Stimulated activated CD8-positive, alpha-beta memory T cell treated with anti-CD3 and anti-CD28 coated beads, Interleukin-2, amount 100 ng/mL, for 1 hour (primary cell): ENCODE measurements at places on chromosomes 5 and 9.

GRCh38 chr9:129176701-129177442, 1.2 kb downstream of the IER5L start:
- DNase-seq, result no peak

DNA sequence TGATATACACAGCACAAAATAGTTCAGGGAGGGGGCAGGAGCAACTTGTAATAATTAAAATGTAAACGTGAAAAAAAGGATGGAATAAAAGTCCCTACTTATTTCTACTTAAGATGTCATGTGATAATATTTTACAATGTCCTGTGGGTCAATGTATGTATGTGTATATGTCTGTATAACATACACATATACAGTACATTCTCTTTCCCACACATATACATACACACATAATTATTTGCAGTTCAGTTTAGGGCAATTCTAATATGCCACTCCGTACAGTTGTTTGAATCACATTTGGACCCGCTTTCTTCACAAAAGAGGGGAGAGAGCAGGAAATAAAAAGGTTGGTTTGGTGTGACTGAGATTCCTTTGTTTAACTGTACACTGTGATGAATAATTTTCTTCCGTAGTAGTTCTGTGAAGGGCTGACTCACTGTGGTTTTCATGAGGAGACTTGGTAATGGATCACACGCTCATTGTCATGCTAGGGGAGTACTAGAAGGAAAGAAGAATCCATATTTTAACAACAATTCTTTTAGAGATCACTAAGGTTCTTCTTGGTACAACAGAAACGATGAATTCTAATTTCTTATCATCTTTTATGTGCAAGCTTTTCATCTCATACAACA, 26.2 kb upstream of the ACOT12 start:
- no peak for DNase-seq

- no peak for DNase-seq
Observed at GRCh38 chr5:127028822-127029457, 1.4 kb downstream of the MARCHF3 start.

GRCh38 chr9:32533336-32533735, 7.3 kb upstream of the RIGI start:
- DNase-seq, result no peak

DNA sequence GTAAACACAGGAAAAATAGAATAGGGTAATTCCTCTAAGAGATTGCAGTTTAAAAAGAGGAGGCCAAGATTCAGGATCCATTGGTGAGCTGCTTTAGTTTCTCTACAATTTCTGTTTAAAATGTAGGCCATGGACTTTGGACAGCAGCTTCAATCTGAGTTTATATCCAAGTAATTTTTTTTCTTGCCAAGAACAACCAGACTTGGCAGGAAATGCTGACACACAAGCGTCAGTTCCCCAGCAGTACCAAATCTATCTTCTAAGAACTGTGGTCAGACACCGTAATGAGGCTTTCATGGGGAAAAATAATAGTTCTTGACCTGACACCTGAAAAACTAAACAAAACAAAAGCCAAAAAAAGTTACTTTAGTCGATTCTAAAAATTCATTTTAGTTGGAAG, 528.8 kb downstream of the CSNK1G3 start:
- no peak for DNase-seq

DNA sequence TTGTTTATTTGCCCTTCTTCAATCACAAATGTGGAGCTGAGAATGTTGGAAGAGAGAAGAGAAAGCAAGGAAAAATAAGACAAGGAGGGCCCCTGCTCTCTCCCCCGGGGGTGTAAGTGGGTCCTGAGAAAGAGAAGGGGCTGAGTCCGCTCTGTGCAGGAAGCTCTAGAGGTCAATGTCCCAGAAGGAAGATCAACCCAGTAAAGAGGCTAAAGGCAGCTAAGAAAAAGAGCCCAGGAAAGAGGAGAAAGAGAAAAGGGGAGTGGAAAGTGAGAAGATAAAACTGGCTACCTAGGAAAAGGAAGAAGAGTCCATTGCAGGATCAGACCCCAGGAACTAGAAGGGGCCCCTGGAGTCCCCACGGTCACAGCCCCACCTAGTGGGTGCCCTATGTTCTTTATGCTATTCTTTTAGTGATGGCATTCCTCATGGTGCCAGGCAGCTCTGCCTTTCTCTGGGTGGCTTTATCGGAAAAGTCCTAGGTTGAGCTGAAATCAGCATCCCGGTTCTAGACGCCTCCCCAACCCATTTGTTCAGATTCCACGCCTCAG, 583.4 kb downstream of the ACTL7B start:
- no peak for DNase-seq

- no peak for DNase-seq
Observed at GRCh38 chr5:2387634-2388325, 363.7 kb downstream of the IRX2 start.

GRCh38 chr5:112419986-112420864, 1.1 kb upstream of the EPB41L4A start:
- DNase-seq, result no peak

- DNase-seq, result peak; percentile 44
Observed at GRCh38 chr5:132386644-132387286, 17.3 kb downstream of the SLC22A5 start.

- DNase-seq, result no peak
Observed at GRCh38 chr9:35972093-35972492, 14.1 kb upstream of the OR2S2 start.

DNA sequence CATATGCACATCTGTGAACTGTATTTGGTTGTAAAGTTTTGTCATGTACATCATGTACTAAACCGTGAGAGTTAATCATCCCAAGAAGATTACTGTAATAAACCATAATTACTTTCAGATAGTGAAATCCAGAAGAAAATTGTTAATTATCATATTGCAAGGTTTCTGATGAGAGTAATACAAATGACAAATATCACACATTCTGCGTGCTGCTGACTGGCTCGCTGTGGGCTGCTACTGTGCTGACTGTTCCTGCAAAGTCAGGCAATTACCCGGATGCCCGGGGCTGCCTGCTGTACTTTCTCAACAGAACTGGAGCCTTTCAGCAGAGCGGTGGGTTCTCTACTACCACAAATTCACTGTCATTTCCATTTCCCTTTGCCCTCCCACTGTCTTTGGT, 68.3 kb downstream of the SMARCA2 start:
- no peak for DNase-seq

GRCh38 chr5:57538341-57538955, 55.8 kb upstream of the ACTBL2 start:
- no peak for DNase-seq

DNA sequence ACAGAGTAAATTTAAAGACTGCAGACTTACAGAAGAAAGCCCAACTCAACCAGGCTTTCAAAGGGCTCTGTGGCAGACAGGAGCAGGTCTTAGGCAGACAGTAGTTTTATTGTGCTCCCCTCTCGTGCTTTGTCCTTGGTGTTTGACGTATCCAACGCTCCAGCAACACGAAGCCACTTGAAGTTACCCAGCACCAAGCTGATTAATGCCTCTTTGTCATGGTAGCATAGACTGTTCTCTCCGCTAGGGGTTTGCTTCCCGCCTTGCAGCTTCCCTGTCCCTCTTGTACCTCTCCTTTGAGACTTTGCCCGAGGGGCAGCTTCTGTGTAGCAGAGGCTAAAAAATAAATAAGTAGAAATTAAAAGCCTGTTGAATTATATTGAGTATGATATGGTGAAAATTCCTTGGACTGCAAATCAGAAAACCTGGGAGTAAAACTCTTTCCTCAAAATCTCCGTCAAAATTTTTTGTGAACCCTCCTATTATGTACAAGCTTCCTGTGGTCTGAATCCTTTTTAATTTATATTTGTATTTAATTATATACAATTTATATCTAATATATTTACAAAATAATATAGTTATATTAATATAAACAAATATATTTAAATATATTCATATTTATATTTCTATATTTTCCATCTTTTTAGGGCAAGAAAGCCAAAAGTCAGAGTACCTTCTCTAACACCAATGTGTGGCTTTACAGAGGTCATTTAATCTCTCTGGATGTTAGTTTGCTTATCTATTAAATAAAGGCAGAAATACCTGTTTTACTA, 405.4 kb downstream of the DMAC1 start:
- DNase-seq, result no peak

GRCh38 chr9:101458963-101459631, 23.5 kb upstream of the ALDOB start:
- DNase-seq, result no peak

DNA sequence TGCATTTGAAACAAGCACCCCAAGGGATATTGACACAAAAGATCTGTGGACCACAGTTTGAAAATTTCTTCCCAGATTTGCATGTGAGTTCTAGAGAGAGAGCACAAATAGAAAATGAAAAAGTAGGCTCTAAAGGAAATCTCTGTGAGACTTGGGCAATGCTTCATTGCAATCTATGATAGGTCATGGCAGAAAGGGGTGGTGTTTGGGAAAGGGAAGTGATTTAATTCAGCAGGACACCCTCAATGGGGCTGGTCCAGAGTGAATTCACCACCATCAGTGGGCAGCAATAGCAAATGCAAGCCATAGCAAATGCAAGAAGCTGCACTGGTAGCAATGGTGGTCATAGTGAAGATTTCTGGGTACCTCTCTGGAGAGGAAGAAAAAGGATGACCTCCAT, 58.1 kb downstream of the ANKRD55 start:
- no peak for DNase-seq

GRCh38 chr5:160159991-160160792, 40.9 kb upstream of the PWWP2A start:
- DNase-seq, result no peak

DNA sequence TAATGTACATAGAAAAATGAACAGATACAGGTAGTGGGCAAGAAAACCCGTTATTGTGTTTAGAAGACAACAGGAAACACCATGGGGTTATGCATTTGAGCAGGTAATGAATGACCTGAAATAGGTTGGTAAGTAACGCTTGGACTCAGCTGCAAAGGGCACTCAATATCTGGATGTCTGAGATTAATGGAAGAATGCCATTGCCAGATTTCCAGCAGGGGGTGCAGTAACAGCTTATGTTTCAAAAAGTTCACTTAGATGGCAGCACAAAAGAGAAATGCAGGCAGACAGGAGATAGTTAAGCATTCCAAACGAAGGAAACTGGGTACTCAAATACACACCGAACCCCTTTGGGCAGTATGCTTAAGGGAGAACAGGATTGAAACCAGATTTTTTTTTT, 285.5 kb upstream of the VLDLR start:
- no peak for DNase-seq

- DNase-seq, result no peak
Observed at GRCh38 chr5:132281856-132282614, 12.2 kb upstream of the SLC22A4 start.

DNA sequence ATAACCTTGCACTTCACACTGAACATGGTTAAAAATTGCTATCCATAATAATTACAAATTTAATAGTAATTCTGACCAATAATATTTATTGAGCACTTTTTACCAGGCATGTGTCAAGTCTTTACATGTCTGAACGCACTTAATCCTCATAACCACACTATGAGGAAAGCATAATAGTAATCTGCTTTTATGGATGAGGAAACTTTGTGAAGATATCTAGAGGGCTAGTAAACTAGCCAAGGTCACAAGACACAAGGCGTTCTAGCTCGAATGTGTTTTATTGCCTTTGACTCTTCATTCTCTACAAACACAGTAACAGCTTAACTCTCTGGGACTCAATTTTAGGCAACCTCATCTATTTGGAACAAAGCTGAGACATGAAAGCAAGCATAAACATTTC, 205.1 kb downstream of the ARHGEF28 start:
- no peak for DNase-seq

DNA sequence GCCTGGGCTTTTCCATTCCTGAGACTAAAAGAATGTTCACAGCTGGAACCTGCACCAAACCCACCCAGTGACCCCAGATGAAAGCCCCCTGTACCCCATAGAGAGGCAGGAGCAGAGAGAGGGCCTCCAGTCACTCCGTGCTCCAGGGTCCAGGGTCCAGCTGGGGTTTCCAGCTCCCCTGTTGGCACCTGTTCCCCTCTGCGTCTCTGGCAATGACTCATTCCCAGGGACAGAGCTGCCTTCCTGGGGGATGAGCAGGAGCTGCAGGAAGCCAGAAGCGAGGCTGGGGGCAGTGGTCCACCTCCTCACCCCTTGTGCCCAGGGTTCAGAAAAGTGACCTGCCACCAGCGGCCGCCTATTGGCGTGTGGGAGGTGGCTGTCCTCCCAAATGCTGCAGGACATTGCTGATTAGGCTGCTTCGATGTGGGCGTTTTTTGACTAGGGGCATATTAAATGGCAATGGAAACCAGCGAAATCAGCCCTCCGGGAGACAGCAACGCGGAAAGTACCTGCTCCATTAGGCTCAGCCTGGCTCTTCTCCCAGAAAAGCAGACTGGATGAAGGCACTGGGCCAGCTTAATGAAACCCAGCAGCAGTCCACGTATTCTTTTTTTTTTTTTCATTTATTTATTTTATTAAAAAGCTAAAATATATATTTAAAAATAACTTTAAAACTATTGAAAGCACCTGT, 97.4 kb downstream of the DAP start:
- DNase-seq, result no peak

- DNase-seq, result no peak
Observed at GRCh38 chr9:1917396-1917935, 97.7 kb upstream of the SMARCA2 start.

- DNase-seq, result no peak
Observed at GRCh38 chr5:157709346-157709745, 21.9 kb upstream of the THG1L start.

DNA sequence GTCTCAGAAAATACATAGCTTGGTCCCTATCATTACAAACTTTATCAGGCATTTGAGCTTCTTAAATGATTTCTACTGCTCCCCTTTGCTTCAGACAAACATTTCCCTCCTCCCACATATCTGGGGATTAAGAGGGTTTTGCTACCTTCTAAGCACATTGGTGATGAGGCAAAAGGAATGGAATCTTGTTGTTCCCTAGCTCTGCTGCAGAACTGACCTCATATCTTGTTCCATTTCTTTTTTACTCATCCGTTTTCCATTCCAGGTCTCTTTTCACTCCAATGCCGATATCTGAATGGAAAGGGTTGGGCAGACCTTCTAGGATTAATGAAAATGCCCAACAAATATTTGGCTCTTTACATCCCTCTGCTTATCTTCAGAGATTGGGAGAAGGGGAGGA, 444.6 kb downstream of the ZNF608 start:
- no peak for DNase-seq

- DNase-seq, result no peak
Observed at GRCh38 chr5:122402955-122403685, 91.1 kb downstream of the SNCAIP start.

DNA sequence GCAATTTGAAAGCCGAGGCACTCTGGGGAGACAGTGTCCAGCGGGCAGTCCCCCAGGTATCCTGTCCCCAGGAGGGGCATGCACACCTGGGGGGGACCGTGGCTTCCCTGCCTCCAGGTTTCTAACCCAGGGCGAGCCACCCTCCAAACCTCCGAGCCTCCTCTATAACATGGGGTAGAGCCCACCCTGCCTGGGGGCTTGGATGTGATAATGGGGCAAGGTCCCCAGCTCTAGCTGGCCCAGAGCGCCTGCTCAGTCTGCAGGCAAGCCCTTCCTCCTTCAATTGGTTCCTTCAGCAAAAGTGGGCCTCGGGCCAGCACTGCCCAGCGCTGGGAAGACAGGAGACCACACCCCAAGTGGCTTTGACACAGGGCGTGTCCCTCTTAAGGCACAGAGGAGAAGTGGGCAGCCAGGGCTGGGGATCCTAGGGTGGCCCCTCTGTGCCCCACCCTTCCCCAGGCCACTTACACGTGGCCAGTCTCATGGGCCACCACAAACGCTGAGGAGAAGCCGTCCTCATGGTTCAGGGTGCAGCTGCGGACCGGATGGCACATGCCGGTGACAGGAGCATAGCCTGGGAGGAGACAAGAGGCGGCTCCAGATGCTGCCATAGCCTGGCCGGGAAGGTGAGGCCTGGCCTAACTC, 94.3 kb downstream of the ZNF354C start:
- no peak for DNase-seq
